ENCODE measurements at places on chromosomes 13 and 19.

DNA sequence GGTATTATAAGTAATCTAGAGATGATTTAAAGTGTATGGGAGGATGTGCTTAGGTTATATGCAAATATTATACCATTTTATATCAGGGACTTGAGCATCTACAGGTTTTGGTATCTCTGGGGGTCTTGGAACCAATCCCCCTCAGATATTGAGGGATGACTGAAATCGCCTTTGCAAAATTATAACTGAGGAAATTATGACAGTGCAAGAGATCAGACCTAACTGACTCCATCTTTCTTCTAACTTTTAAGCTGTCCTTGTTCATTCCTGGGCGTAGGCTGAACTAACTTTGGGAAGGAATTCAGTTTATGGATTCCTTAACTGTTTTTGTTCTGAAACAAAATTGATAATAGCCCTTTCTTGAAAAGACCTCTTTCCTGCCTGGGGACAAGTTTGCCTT lies 190.7 kb upstream of the KL start:
- no peak for DNase-seq

DNA sequence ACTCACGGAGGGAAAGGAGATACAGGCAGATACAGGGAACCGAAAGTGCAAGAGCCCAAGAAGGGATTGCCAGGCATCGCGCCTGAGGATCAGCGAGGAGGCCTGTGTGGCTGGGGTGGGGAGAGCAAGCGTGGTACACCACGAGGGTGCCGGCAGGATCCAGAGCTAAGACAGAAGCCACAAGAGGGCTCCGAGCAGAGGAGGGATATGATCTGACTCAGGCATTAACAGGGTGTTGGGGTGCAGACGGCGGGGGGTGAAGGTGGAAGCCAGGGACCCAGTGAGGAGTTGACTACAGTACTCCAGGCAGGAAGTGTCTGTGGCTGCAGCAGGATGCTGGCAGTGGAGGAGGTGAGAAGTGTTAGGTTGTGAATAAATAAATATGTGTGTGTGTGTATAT lies 5.4 kb upstream of the PPP1R37 start:
- peak; percentile 42 for DNase-seq

- no peak for DNase-seq
Observed at GRCh38 chr19:14497228-14497921, 1.4 kb upstream of the GIPC1 start.

GRCh38 chr19:30062907-30063649 lies 121.0 kb downstream of the URI1 start:
- DNase-seq: no peak

DNA sequence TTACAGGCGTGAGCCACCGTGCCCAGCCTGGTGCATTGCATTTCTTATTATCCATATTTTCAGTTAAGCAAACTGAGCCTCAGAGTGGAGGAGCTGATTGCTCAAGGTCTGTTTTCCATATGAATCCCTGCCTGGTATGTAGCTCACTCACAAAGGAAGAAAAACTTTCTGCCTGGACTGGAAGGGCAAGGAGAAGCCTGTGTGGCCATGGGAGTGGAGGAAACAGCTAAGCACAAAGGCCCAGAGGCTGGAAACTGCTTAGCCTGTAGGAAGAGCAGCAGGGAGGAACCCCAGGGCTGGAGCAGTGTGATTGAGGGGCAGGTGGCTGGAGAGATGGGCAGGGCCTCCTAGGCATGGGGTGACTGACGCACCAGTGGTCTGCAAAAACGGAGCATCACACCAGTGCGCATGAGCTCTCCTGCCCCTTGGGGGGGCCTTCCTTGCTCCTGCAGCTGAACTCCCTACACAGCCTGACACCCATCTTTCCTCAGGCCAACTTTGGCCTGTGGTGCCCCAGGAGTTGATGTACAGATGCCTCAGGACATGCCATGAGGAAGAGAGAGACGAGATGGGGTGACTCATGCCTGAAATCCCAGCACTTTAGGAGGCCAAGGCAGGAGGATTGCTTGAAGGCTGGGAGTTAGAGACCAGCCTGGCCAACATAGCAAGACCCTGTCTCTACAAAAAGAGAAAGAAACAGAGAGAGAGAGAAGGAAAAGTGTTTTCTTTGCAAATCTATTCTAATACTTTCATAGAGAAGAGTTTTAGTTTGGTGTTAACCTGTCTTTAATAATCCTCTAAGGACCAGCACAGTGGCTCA lies 2.8 kb upstream of the HNRNPM start:
- no peak for DNase-seq

GRCh38 chr19:6590258-6590826 lies 608 bp downstream of the CD70 start:
- DNase-seq: no peak

DNA sequence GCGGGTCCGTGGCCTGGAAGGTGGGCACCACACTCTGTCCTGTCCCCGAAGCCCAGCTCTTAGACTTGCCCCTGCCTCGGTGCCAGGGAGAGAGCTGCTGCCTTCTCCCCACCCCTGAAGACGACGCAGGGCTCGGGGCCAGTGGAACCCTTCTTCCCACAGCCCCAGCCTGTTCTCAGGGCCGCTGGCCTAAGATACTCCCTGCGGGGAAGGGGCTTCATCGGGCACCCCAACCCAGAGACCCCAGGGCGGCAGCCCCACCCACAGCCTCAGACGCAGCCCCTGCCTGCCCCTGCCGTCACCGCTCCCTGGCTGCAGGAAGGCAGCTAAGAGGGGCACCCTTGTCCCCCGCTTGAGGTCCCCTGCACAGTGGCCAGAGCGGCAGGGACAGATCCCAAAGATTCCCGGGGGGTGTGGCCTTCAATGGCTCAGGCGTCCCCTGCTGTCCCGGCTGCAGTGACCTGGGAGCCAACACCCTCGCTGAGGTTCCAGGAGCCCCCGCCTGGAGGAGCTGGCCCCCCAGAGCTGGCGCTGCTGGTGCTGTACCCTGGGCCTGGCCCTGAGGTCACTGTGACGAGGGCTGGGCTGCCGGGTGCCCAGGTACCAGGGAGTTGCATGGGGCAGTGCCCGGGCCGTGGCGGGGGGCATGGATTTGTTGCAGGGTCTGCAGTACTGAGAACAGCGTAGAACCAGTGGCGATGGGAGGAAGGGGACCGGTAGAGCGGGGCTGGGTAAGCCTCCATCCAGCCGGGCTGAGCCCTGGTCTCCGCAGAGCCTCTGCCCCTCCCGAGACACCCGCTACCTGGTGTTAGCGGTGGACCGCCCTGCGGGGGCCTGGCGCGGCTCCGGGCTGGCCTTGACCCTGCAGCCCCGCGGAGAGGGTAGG lies 1.0 kb downstream of the AMH start:
- DNase-seq: no peak

GRCh38 chr13:47896546-47896945 lies 104.5 kb downstream of the SUCLA2 start:
- DNase-seq: no peak

- no peak for DNase-seq
Observed at GRCh38 chr13:48320891-48321510, 17.4 kb downstream of the RB1 start.

GRCh38 chr13:46743191-46743590 lies 53.8 kb downstream of the ESD start:
- no peak for DNase-seq

DNA sequence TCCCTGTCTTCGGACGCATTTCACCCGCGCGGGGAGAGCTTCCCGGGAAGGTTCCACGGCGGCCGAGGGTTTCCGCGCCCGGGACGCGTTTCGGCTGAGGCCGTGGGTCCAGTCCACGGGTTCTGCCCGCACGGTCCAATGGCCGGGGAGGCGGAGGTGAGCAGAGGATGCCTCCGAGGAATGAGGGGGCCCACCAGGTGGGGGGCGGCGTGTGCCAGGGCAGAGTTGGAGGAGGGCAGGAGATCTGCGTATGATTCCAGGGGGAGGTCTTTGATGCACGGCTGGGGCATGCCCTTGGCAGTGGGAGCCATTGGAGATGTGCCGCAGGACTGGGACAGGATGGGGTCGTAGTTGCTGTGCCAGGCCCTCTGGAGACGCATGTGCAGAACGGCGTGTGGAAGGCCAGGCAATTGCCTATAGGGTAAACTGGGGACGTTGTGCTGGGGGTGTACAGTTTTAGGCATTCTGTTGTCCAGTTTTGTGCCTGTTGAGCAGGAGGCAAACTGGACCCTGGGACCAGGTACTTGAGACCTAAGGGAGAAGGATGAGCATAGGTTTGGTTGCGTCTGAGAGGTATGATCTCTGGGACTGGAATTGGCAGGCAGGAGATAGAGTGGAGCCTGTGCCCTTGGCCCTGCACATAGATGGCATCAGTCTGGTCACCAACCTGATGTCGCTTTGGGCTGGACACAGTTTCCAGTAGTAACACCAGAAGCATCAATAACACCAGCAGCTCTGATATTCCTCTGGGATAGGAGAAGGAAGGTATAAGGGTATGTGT lies 751 bp downstream of the ZNF584 start:
- no peak for DNase-seq
